Dorsolateral prefrontal cortex (tissue), 122 donors: ENCODE measurements at places on chromosomes 12 and 14. TPM values are rescaled to one million over a fixed set of nuclear protein-coding genes. Genes with fewer than 3 reads are reported as not detected.

Gene SLC10A1
- not detected for total RNA-seq

Gene ATG101
- 26.3 TPM for total RNA-seq

Gene CFAP251
- 6.9 TPM for total RNA-seq

Gene IRAK3
- total RNA-seq = 1.6 TPM

Gene AGAP2
- total RNA-seq = 283 TPM

Gene RIC8B
- total RNA-seq = 26.2 TPM

Gene GLRX5
- total RNA-seq = 40.7 TPM

Gene EML5
- total RNA-seq = 13.1 TPM

Gene TM7SF3
- total RNA-seq = 64.1 TPM

Gene IL26
- not detected for total RNA-seq

Gene KCNA1
- total RNA-seq = 36.4 TPM

Gene PTGER2
- total RNA-seq = 0.62 TPM

Gene ZFYVE26
- 32.4 TPM for total RNA-seq

Gene CCDC63
- not detected for total RNA-seq

Gene TCTN1
- 41.7 TPM for total RNA-seq

Gene SLC6A15
- 83.4 TPM for total RNA-seq

Gene NELL2
- 187 TPM for total RNA-seq

Gene CLEC1B
- not detected for total RNA-seq

Gene CLEC2A
- total RNA-seq = not detected

Gene WNT5B
- 4.8 TPM for total RNA-seq

Gene ZBTB42
- 1.5 TPM for total RNA-seq

Gene TSHR
- not detected for total RNA-seq

Gene HAL
- not detected for total RNA-seq

Gene CALCOCO1
- 265 TPM for total RNA-seq

Gene REP15
- total RNA-seq = 1.6 TPM

Gene ALG10
- total RNA-seq = 9.4 TPM

Gene SERPINA3
- 1,061 TPM for total RNA-seq

Gene CAPRIN2
- total RNA-seq = 67.3 TPM

Gene INSM2
- 2.9 TPM for total RNA-seq
